ENCODE measurements at places on chromosomes 2 and 18. TPM values are rescaled to one million over a fixed set of nuclear protein-coding genes. Genes with fewer than 3 reads are reported as not detected.

GRCh38 chr18:13455471-13455870 lies 236.9 kb downstream of the LDLRAD4 start:
- no peak overlapping the region for H3K27ac ChIP-seq
- no peaks in the 10 kb centered on the region for H3K36me3 ChIP-seq
- no peak for DNase-seq
- H3K4me1 ChIP-seq: no peaks in the 10 kb centered on the region
- no peak overlapping the region for H3K4me3 ChIP-seq

- peaks cover 5% of the 10 kb centered on the region for H3K36me3 ChIP-seq
- H3K4me3 ChIP-seq: no peak overlapping the region
- H3K27ac ChIP-seq: no peak overlapping the region
- DNase-seq: no peak
- H3K4me1 ChIP-seq: no peaks in the 10 kb centered on the region
These were observed 81.3 kb downstream of the NFATC1 start for GRCh38 chr18:79476918-79477571.

Gene SKOR2
- not detected for total RNA-seq

DNA sequence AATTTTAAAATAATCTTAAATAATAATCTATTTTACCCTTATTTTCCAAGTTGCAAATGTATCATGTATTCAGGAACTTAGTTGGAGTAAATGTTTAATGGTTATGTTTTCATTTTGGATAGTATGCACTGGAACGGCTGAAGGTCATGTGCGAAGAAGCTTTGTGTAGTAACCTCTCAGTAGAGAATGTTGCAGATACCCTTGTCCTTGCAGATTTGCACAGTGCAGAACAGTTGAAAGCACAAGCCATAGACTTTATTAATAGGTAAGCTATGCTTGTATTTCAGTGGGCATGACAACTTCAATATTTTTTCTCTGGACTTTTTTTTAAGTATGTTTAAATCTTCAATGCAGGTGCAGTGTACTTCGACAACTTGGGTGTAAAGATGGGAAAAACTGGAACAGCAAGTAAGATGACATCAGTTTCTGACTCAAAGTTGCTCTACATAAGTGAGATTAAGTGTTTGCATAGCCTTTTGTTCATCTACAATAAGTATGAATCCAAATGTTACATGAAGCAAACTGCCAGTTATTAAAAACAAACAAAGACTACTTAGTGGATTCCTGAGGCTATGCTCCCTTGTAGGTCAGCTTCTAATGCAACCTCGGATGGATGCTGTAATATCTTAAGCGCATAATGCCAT lies 63.1 kb downstream of the SPOPL start:
- no peaks in the 10 kb centered on the region for H3K4me1 ChIP-seq
- peaks cover 42% of the 10 kb centered on the region for H3K36me3 ChIP-seq
- no peak overlapping the region for H3K27ac ChIP-seq
- H3K27me3 ChIP-seq: no peaks in the 10 kb centered on the region
- DNase-seq: no peak

DNA sequence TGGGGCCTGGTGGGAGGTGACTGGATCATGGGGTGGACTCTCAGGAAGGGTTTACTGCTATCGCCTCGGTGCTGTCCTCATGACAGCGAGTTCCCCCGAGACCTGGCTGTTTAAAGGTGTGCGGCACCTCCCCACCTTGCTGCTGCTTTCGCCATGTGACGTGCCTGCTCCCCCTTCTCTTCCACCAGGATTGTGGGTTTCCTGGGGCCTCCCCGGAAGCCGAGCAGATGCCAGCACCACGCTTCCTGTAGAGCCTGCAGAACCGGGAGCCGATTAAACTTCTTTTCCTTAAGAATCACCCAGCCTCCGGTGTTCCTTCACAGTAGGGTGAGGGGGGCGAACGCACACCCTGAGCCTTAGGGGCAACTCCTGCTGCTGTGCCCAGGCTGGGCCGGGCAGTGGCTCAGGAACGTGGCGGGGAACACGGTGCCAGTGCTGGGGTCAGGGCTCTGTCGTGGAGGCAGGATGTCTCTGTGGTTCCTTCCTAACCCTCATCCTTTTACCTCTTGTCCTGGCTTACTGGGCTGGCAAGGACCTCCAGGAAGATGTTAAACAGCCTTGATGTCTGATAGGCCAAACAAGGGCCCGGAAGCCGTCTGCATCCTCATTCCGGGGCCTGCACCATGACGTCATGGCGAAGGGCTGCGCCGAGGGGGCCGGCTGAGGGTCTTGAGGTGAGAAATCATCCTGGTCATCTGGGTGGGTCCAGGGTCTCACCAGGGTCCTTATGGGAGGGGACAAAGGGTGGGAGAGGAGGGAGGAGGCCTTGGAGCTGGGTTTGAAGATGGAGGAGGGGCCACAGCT lies 12.7 kb downstream of the NEU4 start:
- peaks cover 4% of the 10 kb centered on the region for H3K4me1 ChIP-seq
- H3K27me3 ChIP-seq: peaks cover 2% of the 10 kb centered on the region
- no peak overlapping the region for H3K27ac ChIP-seq
- peaks cover 2% of the 10 kb centered on the region for H3K36me3 ChIP-seq

GRCh38 chr2:60486551-60486950 lies 66.9 kb downstream of the BCL11A start:
- no peaks in the 10 kb centered on the region for H3K27me3 ChIP-seq
- H3K4me1 ChIP-seq: peaks cover 45% of the 10 kb centered on the region
- DNase-seq: no peak
- H3K4me3 ChIP-seq: no peak overlapping the region
- peak overlapping the region; percentile 41 for H3K27ac ChIP-seq
- peaks cover 5% of the 10 kb centered on the region for H3K36me3 ChIP-seq

- H3K27ac ChIP-seq: peak overlapping the region; percentile 67
- peaks cover 33% of the 10 kb centered on the region for H3K36me3 ChIP-seq
- H3K27me3 ChIP-seq: no peaks in the 10 kb centered on the region
- no peak for DNase-seq
These were observed 28.2 kb upstream of the NFATC1 start for GRCh38 chr18:79367480-79367879.

GRCh38 chr2:191836853-191837769 lies 9.8 kb downstream of the CAVIN2 start:
- H3K27me3 ChIP-seq: no peaks in the 10 kb centered on the region
- no peaks in the 10 kb centered on the region for H3K4me1 ChIP-seq
- no peak overlapping the region for H3K27ac ChIP-seq
- no peak overlapping the region for H3K4me3 ChIP-seq
- DNase-seq: no peak
- H3K36me3 ChIP-seq: no peaks in the 10 kb centered on the region

DNA sequence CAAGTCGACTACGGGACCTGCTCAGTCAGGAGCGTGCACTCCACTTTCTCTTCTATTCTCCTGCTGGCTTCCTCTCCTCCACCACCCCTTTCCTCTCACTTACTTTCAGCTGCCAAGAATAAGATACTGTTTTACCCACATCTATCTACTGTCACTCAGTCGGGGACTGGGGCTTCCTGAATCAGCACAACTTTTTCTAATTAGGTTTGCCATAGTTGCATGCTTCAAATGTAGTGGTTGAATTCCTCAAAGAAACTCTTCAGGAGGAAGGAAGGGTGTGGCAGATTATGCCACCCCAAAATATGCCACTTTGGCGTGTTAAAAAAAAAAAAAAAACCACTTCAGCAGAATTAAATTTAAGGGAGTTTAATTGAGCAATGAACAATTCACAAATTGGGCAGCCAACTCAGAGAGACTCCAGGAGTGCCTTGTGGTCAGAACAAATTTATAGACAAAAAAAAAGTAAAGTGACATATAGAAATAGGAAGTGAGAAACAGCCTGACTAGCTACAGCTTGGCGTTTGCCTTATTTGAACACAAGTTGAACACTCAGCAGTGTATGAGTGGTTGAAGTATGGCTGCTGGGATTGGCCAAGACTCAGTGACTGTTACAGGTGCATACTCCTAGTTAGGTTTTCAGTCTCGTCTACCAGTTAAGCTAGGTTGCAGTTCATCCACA lies 32.5 kb upstream of the RMDN2 start:
- H3K4me1 ChIP-seq: peaks cover 9% of the 10 kb centered on the region
- peaks cover 6% of the 10 kb centered on the region for H3K27me3 ChIP-seq
- DNase-seq: no peak

Gene SERPINB13
- total RNA-seq: 0.27 TPM

DNA sequence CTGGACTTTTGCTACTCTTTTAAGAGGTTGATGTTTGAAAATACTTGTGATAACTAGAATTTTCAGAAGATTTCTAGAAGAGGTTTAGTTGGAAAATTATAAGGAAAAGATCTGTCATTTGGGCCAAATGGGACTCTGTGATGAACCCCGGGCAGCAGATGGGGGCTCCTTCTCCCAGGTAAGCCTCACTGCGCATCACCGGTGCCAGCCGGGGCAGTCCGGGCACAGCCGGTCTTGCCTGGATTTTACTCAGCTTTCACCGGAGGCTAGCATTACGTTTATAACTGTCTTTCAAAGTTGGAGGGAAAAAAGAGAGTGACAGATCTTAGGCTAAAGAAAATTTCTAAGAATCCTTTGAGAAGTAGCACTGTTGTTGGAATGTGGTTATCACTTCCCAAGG lies 97.4 kb upstream of the B3GNT7 start:
- no peak overlapping the region for H3K4me3 ChIP-seq
- H3K36me3 ChIP-seq: peaks cover 15% of the 10 kb centered on the region
- H3K27ac ChIP-seq: peak overlapping the region; percentile 30
- no peaks in the 10 kb centered on the region for H3K4me1 ChIP-seq
- no peaks in the 10 kb centered on the region for H3K27me3 ChIP-seq

DNA sequence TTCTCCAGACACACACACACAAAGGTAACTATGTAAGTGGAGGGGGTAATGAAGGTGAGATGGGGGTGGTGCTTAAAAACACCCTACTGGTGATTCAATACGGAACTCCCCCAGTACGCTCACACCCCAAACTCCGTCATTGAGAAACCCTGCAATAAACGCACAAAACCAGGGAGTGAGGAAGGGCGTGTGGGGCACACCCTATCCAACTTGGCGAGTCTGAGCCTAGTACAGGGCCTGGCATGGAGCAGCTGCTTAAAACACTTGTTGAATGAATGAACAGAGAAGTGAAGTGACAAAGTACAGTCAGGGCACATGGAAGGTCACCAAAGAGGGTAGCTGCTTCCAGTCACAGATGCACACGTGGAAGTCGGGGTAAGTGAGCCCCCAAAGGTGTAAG lies 146.8 kb upstream of the SMAD2 start:
- DNase-seq: no peak
- H3K27ac ChIP-seq: no peak overlapping the region
- H3K4me3 ChIP-seq: no peak overlapping the region
- no peaks in the 10 kb centered on the region for H3K27me3 ChIP-seq
- peaks cover 13% of the 10 kb centered on the region for H3K4me1 ChIP-seq
- H3K36me3 ChIP-seq: no peaks in the 10 kb centered on the region

DNA sequence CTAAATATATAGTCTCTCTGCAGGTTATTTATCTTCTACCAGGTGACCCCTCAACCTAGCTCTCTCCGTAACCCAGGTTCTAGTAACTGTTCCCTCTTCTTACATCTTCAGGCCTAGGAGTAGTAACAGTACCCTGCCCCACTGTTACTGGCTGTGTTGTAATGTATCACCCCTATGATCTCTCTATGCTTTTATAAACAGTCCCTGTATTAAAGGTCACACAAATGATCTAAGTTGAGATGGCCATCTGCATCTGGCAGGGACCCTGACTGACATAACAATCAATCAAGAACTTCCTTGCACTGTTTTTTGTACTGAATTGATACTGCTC lies 219.7 kb upstream of the STK17B start:
- H3K27ac ChIP-seq: peak overlapping the region; percentile 76
- H3K36me3 ChIP-seq: peaks cover 6% of the 10 kb centered on the region
- no peak for DNase-seq
- H3K27me3 ChIP-seq: no peaks in the 10 kb centered on the region

Gene ERMN
- total RNA-seq: not detected

Gene IL36G
- total RNA-seq: not detected

GRCh38 chr2:34853646-34854045 lies 1254.5 kb upstream of the FAM98A start:
- no peak overlapping the region for H3K27ac ChIP-seq
- no peaks in the 10 kb centered on the region for H3K4me1 ChIP-seq
- H3K36me3 ChIP-seq: no peaks in the 10 kb centered on the region

DNA sequence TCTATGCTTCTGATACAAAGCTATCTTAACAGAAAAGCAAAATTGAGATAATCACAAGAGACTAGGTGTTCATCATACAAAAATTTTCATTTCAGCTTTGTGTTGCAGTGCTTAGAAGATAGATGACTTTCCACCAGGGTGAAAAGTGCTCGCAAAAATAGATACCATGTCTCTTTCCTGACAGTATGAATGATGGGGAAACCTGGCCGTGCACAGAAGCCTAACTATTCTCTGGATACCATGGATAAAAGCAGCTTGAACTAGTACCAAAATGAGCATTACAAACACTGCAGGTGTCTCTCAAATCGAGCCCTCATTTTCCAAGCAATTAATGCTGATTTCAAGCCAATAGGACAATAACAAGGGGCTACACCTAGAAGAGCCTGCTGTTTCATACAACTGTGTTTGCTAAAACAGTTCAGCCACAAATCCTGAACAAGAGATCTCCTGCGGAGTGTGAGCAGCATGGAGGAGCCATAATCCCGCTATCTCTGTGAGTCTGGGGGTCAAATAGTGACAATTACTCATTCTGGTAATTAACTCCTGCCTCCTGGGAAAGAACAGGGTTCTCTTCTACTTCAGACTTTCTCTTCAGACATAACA lies 507.6 kb downstream of the PID1 start:
- no peak overlapping the region for H3K27ac ChIP-seq
- no peaks in the 10 kb centered on the region for H3K36me3 ChIP-seq
- DNase-seq: no peak
- H3K27me3 ChIP-seq: no peaks in the 10 kb centered on the region
- peaks cover 12% of the 10 kb centered on the region for H3K4me1 ChIP-seq

Gene GKN2
- not detected for total RNA-seq

Gene ERBB4
- total RNA-seq: 8.5 TPM

DNA sequence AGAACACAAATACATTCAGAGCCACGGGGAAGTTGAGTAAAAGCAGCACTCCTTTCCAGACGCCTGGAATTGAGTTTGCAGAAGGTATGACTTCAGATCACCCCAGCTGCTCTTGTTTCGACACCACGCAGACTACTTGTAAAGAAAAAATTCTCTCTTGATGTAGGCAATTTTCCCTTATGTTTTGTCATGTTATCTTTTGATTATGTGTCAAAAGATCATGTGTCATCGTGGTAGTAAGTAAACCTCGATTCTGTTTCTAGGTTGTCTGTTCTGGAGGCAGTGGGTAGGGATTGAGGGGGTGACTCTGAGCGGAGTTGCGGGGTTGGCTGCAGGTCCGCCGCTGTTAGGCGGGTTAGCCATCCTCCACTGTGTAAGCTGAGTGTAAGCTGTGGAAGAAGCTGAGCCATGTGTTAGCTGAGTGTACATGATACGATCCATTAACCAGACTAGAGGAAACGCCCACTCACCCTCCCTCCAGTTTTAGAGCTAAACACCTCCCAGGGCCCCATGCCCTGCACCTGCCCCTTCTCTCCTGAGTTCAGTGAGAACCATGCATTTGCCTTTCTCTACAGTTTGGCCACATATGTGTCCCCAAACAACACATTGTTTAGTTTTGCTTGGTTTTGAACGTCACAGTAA lies 181.8 kb downstream of the SNTG2 start:
- DNase-seq: no peak
- peaks cover 8% of the 10 kb centered on the region for H3K4me1 ChIP-seq
- peaks cover 13% of the 10 kb centered on the region for H3K27me3 ChIP-seq
- no peak overlapping the region for H3K4me3 ChIP-seq
